HepG2 (cell line): ENCODE measurements at places on chromosomes 2 and 18. TPM values are rescaled to one million over a fixed set of nuclear protein-coding genes. Genes with fewer than 3 reads are reported as not detected.

DNA sequence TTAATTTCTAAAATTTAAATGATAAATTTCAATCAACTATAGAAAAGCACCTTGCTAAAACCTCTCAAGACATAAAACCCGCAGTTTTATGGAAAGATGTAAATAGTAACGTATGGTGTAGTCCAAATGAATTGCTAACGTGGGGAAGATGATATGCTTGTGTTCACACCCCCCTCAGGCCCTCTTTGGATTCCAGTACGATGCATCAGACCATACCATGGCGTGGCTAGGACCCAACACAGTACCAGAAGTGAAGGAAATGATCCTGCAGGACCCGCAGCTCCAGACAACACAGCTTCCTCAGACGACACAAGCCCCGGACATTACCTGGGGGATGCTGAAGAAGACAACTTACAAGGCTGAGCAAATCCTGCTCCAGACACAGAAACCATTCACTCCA lies 60.1 kb upstream of the DYSF start:
- DNase-seq = no peak

CPLX4 gene
- not detected in 2 replicates for polyA plus RNA-seq

- no peak for DNase-seq
These were observed 94.3 kb downstream of the MREG start for GRCh38 chr2:215918901-215919599.

RUFY4 gene
- not detected in 2 replicates for polyA plus RNA-seq

LYPD6B gene
- not detected in 2 replicates for polyA plus RNA-seq

- DNase-seq = no peak
These were observed 89.2 kb downstream of the STPG4 start for GRCh38 chr2:47065771-47066380.

- no peak for DNase-seq
These were observed 16.7 kb upstream of the DUSP2 start for GRCh38 chr2:96161898-96162297.
